ENCODE measurements at places on chromosomes 4 and X.

- DNase-seq: no peak
Observed at GRCh38 chrX:47992095-47992380, 11.8 kb downstream of the ZNF182 start.

DNA sequence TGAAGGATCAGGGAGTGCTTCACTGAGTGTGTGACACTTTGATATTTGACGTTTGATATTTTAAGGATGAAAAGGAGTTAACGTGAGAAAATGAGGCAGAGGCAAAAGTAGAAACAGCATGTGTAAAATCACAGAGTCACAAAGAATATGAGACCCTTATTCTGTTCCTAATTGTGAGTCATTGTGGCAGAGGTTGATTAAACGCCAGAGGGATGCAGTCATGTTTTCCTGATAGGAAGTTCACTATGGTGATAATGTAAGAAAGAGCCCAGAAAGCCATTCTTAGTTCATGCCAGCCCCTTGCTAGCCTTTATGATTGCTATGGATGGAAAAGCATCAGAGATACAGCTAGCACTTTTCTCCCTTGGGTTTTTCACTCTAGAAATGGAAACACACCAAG is 33.5 kb upstream of the IGSF1 start:
- DNase-seq: no peak

GRCh38 chr4:11467931-11468330 is 39.2 kb upstream of the HS3ST1 start:
- DNase-seq: no peak

DNA sequence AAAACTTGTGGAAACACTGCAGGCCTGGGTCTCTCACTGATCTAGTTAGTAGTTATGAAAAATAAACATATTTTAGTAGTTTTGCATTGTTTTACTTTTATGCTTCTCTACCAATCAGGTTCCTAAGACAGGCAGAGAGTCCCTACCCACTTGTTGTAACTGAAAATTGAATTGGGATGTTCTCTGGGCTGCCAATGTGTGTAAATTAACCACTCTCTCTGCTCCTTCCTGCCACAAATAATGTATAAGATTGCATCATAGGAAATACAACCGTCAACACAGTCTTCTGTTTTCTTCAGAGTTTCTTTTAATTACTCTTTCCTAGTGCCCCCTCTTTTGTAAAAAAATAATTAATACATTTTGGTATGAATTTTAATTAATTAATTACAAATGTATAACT is 677.3 kb downstream of the FSTL5 start:
- DNase-seq: no peak

GRCh38 chrX:24166078-24166477 is 16.5 kb downstream of the ZFX start:
- no peak for DNase-seq

DNA sequence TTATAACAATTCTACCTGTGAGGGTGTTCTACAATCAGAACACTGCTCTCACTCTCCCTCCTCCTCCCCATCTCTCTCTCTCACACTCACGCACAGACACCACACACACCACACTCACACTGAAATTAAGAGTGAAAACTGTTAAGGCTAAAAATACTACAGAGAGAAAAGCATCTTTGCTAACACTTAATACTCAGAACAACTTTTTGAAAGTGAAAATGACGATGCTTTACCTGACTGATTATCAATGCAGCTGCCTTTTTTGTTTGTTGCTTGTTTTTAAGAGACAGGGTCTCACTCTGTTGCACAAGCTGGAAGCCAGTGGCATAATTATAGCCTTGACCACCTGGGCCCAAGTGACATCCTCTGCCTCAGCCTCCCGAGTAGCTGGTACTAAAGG is 222.4 kb downstream of the APBB2 start:
- DNase-seq: no peak

GRCh38 chr4:154526151-154526550 is 24.0 kb downstream of the PLRG1 start:
- DNase-seq: peak; percentile 17
